Activated T-cell treated with anti-CD3 and anti-CD28 coated beads, Interleukin-2, amount 50 U/mL, for 72 hours (primary cell): ENCODE measurements at places on chromosomes 1 and 21. TPM values are rescaled to one million over a fixed set of nuclear protein-coding genes. Genes with fewer than 3 reads are reported as not detected.

LIN28A gene
- total RNA-seq, result not detected

CELA2A gene
- not detected for total RNA-seq

PLA2G2D gene
- not detected for total RNA-seq

OR2AK2 gene
- total RNA-seq, result not detected

WDR64 gene
- not detected for total RNA-seq

SVBP gene
- 20.0 TPM for total RNA-seq

BMP8B gene
- 0.69 TPM for total RNA-seq

PYCR2 gene
- 144 TPM for total RNA-seq

TMED5 gene
- 65.3 TPM for total RNA-seq

ZNF593OS gene
- not detected for total RNA-seq

SYPL2 gene
- 0.37 TPM for total RNA-seq

FCAMR gene
- not detected for total RNA-seq

AK5 gene
- 7.2 TPM for total RNA-seq

COL6A1 gene
- total RNA-seq, result 2.8 TPM
